ENCODE measurements at places on chromosomes 11 and 22. TPM values are rescaled to one million over a fixed set of nuclear protein-coding genes. Genes with fewer than 3 reads are reported as not detected.
A peak's percentile ranks its signal among the peaks of the same experiment; 100 is the strongest.

The CCDC116 gene
- polyA plus RNA-seq: 0.58 TPM

The UBQLNL gene
- not detected for polyA plus RNA-seq

The CASP12 gene
- polyA plus RNA-seq: 3.0 TPM

DNA sequence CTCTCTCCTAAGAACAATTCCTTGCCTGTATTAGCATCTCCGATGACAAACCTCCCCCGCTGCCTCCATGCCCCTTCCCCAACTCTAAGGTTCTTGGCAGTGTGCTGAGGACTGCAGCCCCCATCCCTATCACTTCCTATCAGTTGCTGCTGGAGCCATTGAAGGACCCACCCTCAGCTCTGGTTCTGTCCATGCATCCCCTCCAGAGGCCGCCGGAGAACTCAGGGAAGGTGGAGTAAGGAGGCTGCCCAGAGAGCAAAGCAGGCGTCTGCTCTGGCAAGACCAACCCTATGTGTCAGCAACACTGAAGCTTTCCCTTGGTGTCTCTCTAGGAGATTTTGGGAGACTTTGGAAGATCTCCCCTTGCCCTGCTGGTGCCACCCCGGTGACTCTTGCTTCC is 1139.5 kb downstream of the TBC1D22A start:
- DNase-seq: no peak

DNA sequence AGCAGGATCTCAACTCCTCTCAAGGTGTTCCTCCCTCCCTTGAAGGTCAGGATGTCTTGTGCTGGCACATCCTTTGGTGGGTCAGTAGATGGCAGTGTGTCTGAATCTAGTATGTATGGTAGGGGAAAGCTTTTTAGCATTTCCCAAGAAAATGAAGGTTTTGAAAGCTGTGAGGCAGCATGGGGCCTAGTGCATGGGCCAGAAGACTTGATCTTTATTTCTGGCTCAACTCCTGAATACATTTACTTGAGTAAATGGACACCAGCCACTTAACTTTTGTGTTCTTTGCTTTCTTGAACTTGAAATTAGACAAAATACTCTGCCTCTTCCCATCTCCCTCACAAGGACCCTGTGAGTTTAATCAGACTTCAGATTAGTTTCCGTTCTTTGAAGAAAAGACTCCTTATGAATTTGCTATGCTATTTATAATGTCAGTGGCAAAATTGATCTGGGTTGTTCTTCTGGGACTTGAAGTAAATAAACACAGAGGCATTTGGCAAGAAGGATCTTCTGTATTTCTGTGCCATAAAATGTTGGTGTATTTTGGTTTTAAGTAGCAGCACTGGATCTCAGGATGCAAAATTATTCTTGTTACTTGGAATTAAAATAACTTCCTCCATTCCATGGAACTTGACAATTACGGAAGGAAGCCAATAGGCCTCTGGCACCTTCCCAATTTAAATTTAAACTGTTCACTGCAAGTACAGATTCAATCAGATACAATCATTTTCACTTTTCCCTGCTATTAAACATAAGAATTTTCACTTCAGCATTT is 288.8 kb downstream of the CASP12 start:
- DNase-seq: no peak

DNA sequence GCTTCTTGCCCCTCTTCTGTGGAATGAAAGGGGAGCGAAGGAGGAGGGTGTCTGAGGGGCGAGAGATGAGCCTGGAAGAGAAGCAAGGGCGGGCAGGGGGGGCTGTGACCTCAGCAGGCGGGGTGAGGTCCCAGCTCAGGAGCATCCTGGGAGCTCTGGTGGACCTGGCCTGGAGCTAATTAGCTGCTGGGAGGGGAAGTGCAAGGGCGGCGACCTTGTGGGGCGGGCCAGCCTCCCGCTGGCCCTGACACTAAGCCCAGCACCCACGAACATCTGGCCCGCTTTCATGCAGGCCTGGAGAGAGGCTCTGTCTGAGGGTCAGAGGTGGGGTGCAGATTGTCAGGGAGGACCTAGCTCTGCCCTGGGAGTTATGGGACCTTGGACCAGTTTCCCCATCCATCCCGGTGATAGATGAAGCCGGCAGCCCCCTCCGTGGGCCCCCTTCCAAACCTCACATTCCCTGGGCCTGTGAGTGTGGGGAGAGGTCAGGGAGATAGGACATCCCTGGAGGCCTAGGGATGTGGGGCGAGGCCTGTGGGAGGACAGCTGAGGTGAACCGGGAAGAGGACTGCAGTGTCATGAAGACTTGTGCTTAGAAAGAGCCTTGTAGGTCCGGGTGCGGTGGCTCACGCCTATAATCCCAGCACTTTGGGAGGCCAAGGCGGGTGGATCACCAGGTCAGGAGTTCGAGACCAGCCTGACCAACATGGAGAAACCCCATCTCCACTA is 28.5 kb upstream of the CD82 start:
- DNase-seq: no peak

DNA sequence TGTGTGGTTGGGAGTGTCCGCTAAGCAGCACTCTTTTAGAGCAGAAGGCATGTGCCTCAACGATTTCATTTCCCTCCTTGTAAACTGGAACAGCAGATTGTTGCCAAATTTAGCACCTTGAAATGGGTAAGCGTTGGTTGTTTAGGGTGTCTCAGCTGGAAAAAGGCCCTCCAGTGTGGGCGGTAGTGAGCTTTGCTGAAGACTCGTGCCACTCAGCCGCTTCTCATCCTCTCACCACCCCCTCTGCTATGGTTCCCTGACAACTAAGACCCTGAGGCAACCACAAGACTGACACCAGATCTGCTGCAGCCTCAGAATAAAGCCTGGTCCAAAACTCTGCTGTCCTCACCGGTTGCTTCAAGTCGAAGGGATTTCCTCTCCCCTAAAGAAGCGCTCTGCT is 9.9 kb upstream of the FERMT3 start:
- DNase-seq: no peak

DNA sequence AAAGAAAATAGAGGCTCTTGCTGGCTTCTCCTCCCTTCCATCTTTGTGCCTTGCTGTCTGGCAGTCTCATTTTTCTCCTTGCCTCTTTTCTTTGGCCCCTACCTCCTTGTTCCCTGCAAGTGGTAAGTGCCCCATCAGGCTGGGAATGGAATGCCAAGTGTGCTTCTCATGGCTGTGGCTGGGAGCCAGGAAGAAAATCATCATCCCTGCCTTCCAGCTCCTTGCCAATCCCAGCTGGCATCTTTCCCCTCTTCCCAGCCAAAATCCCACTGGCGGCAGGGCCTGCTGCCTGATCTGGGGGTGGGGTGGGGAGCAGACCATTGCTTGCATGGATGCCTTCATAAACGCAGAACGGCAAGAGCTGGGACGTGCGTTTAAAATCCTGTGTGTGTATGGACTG is 27.0 kb upstream of the SLC25A18 start:
- no peak for DNase-seq

DNA sequence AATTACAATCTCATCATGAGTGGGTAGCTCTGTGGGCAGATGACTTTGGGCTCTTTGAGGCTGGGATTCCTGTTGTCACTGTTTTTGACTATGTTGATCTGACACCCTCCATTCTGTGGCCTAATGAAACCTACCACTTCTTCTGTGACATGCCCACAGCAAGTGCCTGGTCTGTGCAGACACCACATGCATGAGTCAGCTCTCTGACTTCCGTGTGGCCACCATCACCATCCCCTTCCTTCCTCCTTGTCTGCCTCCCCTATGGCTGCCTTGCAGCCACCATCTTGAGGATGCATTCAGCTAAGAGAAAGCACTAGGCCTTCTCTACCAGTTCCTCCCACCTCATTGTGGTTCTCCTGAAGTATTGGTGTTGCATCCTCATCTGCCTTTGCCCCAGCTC is 15.3 kb upstream of the OR10V1 start:
- DNase-seq: no peak

DNA sequence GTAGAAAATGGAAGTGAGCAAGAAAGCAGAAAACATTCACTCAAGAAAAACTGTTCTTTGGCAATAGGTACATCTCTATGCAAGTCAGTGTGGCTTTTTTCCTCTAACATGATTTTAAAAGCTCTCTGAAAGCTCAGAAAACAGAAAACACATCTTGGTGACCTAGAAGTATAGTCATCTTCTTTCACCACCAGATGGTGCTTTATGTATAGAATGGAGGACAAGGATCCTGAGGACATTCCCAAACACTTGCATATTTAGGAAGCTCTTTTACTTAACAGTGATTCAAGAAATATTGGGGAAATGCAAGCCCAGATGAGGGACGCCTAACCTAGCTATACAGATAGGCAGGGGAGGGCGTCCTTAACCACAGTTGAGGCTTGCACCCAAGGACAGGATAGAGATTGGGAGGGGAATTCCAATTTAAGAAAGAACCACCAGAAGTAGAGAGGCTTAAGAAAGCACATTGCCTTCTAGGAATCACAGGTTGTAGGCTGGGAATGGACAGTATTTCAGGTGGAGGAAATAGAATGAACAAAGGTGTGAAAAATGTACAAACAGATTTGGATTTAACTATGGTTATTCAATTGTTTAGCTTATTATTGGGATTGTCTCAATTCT is 13.8 kb upstream of the CCDC81 start:
- DNase-seq: no peak

DNA sequence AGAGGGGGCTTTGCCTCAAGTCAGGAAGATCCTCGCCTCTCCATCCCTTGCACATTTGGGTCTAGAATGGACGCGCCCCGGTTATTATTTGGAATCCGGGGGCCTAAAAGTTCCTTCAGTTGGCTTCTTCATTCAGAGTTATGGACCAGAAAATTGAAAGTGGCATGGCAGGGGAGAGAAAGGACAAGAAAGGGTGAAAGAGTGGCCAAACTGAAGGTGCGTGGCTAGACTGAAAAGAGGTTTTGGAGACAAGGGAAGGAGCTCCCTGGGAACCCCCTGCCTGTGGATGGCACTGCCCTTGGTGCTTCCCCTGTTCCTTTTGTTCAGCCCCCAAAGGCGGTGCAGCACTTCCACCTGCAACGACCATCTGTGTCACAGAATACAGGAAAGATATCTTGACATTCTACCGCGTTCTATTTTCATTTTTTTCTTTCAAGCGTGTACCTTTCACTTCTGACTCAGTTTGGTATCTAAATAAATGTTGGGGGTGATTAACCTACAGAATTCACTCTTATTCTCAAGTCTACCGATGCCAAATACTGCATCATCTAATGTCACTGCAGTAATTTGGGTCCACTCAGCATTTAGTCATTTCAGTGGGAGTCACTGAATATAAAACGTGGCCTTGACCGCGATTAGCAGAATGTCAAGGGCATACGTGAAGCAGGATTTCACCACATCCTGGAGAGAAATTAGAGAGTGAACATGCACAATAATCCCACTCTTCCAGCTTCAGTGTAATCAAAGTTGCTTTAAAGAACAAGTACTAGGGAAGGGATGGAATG is 88.1 kb upstream of the ARHGAP32 start:
- no peak for DNase-seq

- no peak for DNase-seq
Observed at GRCh38 chr22:41656556-41656955, 32.1 kb downstream of the SNU13 start.

GRCh38 chr11:1460396-1460985 is 26.1 kb downstream of the MOB2 start:
- peak; percentile 95 for DNase-seq

GRCh38 chr22:48629631-48630432 is 1197.8 kb downstream of the BRD1 start:
- DNase-seq: no peak

DNA sequence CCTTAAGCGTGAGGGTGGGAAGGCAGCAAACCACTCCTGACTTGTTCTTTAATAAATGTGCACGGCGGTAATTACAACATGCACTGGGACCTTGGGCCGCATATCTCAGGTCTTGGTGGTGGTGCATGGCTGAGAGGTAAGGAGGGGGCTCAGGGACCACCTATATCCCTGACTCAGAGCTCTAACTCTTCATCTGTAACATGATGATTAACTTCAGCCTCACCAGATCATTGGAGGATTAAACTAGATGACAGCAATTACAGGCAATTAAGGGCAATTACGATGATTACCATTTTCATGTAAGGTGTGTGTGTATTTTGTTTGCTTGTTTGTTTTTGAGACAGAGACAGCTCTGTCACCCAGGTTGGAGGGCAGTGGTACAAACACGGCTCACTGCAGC is 45.0 kb downstream of the FBLN1 start:
- no peak for DNase-seq

All from sigmoid colon (tissue), 7 donors.